ENCODE measurements at places on chromosomes 3 and 15. TPM values are rescaled to one million over a fixed set of nuclear protein-coding genes. Genes with fewer than 3 reads are reported as not detected.

- H3K4me1 ChIP-seq: peaks cover 16% of the 10 kb centered on the region
- peak overlapping the region; percentile 64 for H3K27ac ChIP-seq
- no peaks in the 10 kb centered on the region for H3K27me3 ChIP-seq
Measured at GRCh38 chr3:69236812-69237707, 114.7 kb upstream of the LMOD3 start.

DNA sequence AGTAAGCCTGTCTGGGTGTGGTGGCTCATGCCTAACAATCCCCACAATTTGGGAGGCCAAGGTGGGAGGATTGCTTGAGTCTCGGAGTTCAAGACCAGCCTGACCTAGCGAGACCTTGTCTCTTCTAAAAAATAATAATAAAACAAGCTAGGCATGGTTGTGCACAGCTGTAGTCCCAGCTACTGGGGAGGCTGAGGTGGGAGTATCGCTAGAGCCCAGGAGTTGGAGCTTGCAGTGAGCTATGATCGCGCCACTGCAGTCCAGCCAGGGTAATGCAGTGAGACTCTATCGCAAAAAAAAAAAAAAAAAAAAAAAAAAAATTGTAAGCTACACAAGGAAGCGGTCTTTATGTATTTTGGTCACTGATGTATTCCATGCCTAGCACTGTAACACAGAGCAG is 242.4 kb upstream of the WNT5A start:
- no peak overlapping the region for H3K4me3 ChIP-seq
- H3K36me3 ChIP-seq: no peaks in the 10 kb centered on the region
- H3K4me1 ChIP-seq: no peaks in the 10 kb centered on the region

GRCh38 chr3:161372321-161373260 is 1.3 kb upstream of the SPTSSB start:
- no peaks in the 10 kb centered on the region for H3K36me3 ChIP-seq
- peak overlapping the region; percentile 31 for H3K4me3 ChIP-seq
- H3K27me3 ChIP-seq: peaks cover 60% of the 10 kb centered on the region
- peaks cover 18% of the 10 kb centered on the region for H3K4me1 ChIP-seq
- DNase-seq: no peak

Gene FBXL22
- 2.3 TPM for total RNA-seq

All from left lung (tissue), 14 donors.